ENCODE measurements at places on chromosomes 4 and X.
A peak's percentile ranks its signal among the peaks of the same experiment; 100 is the strongest.

DNA sequence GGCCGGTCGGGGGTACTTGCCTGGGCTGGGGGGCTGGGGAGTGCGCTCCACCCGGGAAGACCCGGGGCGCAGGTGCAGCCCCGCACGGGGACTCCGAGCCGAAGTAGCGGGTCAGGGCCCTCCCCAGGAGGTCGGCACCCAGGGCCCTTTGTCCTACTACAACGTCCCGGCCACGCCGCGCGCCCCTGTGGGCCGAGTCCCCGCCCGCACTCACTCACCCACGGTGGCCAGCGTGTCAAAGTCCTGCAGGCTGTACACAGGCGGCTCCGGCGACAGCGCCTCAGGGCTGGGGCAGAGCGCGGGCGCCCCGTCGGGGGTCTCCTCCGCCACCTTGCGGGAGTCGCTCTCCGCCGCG is 602 bp downstream of the PRKX start:
- no peak for DNase-seq

- no peak for DNase-seq
These were observed 113.0 kb downstream of the AMELX start for GRCh38 chrX:11406109-11406765.

DNA sequence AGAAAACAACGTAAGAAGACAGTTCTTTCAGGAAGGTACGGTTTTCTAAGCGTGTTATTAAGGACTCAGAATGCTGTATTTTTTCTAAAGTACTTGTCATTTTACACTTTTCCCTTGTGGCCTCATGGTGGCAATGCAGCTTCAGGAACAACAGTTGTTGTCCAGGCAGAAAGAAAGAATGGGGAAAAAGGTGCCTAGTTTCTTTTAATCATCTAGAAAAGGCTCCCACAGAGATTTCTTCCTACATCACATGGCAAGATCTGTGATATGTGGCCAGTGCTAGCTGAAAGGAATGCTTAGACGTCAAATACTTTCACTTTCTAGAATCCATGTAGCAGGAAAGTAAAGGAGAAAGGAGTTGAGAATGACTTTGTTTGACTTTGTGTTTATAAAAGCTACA is 49.0 kb upstream of the TRAM1L1 start:
- no peak for DNase-seq

- DNase-seq = no peak
These were observed 17.9 kb upstream of the EXOSC9 start for GRCh38 chr4:121783210-121783609.

GRCh38 chr4:82005158-82005557 is 368.6 kb downstream of the HNRNPD start:
- DNase-seq = no peak

GRCh38 chr4:22901631-22902030 is 208.9 kb downstream of the GBA3 start:
- DNase-seq = no peak

DNA sequence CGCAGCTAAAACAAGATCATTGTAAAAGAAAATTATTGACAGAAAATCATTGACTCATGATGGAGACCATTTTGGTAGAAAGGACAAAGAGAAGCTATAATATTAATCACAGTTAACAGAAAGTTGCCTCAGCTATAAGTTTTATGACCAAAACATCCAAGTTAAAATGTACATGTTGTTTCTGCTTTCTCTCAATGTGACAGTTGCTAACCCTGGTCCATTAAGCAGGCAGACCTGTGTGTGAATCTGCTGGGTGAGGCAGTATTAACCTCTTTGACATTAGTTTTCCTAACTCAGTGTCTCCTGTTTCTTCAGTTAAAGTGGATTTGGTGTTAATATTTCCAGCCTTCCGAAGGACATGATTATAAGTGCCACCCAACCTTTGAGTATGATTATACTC is 94.8 kb upstream of the DCLK2 start:
- no peak for DNase-seq

DNA sequence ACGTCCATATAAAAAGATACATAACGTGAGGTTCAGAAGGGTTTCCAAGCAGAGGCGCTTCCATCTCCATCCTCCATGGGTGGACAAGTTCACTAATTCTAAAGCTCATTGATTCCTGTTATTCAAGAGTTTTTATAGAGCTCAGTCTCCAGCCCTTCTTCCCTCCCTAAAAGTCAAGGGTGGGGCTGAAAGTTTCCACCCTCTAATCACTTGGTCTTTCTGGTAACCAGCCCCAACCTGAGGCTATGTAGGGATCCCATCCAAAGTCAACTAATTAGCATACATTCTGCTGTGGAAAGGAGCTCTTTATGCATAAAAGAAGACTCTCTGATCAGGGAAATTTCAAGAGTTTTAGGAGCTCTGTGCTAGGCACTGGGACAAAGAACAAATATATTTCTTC is 46.9 kb upstream of the VEGFC start:
- DNase-seq = no peak

- DNase-seq = no peak
These were observed 89.5 kb downstream of the HS3ST1 start for GRCh38 chr4:11338956-11339782.

DNA sequence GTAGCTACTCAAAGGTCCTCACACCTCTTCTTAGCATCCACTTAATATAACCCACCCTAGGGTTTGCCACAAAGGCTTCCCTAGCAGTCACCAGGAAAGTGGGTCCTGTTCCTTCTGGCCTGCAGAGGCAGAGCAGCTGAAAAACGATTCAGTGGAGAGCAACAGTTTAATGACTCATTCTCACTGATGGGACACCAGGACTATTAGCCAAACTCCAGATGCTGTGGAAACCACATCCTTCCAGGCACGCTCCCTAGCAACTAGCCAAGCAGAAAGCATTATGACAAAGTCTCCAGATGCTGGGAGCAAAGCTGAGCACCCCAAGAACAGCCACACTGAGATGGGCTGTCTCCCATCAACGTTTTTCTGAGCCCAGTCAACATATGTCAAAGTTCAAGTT is 30.3 kb upstream of the UTP14A start:
- DNase-seq = no peak

DNA sequence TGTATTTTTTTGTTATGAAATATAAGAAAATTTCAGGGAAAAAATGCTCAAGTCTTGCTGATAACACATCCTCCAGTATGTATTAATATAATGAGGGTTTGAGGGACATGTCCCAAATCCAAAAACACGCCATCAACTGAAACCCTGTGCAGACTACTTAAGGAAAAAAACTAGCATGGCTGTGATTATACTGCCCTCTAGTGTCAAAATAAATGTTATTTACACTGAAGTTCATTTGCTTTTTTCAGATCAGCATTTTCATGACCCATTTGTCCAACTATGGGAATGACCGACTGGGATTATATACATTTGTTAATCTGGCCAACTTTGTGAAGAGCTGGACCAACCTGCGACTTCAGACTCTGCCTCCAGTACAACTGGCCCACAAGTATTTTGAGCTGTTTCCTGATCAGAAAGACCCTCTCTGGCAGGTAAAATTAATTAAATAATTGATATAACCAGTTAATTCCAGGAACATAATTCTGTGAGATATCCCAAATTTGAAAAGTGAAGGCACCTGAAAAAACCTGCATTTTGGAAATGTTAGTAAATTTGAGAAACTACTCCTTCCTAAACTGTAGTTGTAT is 128.5 kb downstream of the PRSS12 start:
- DNase-seq = no peak

GRCh38 chr4:120399826-120400225 is 333.2 kb upstream of the MAD2L1 start:
- no peak for DNase-seq

DNA sequence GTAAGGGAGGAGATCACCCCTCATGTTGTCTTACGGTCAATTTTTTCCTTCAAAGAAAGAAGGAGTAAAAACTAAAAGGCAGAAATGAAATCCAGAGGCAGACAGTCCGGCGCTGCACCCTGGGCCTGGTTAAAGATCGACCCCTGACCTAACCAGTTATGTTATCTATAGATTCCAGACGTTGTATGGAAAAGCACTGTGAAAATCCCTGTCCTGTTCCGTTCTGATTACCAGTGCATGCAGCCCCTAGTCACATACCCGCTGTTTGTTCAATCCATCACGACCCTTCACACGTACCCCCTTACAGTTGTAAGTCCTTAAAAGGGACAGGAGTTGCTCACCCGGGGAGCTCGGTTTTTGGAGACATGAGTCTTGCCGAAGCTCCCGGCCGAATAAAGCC is 105.6 kb upstream of the JADE1 start:
- no peak for DNase-seq

- DNase-seq = no peak
These were observed 483.9 kb downstream of the IDS start for GRCh38 chrX:149021159-149021558.

GRCh38 chr4:145218251-145218650 is 37.9 kb upstream of the OTUD4 start:
- DNase-seq = no peak

DNA sequence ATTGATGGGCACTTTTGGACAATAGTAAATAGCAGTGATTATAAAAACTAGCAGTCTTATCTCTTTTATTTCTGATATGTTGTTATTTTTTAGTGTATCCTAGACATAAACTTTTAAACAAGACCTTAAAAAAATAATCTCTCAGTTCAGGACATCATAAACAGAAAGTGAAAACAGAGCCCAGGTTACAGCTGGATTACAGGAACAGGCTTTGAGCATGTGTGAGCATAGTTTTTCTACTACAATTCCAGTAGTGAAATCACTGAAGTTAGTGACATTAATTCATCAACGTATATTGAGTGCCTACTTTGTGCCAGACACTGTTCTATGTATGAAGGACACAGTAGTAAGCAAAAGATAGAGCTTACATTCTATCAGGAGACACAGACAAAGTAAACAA is 16.9 kb downstream of the TRIM75 start:
- DNase-seq = no peak

- DNase-seq = no peak
These were observed 90.7 kb upstream of the ADRA2C start for GRCh38 chr4:3675251-3676115.

GRCh38 chrX:37380924-37381323 is 31.8 kb downstream of the PRRG1 start:
- no peak for DNase-seq

DNA sequence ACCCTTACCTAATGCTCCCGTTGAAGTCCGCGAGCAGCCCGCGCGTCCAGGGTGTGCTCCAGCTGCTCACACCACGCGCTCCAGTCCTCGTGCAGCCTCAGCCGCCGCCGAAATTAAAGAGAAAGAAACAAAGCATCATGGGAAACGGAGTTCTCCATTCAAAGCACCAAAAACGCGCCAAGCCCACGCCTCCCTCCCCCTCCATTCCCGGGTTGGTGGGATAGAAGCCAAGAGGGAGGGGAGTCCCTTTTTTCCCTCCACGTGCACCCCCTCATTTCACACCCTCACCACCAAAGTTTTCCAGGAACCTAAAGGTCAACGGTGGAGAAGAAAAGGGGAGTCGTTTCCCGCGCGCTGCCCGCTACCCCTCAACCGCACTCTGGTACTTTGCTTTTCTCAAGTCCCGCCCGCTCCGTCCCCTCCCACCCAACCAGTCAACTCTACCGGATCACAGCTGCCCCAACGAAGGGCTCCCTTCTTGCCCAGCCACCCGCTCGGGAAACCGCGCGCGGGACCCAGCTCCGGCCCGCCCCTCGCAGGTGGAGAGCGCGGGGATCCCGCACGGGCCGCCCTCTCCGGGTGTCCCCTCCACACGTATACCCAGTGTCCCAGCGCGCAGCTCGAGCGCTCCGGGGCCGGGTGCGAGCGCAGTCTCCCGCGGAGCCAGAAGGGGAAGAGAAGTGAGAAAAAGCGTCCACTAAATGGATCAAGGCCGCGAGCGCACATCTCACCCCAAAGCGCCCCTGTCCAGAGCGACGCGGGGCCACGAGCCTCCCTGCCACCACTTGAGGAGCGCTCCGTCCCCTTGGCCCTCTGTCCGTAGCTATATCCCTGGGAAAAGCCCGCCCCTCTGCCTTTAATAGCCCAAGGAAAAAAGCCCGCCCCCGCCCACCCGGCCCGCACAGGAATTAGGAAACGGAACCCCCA is 65.1 kb upstream of the CCDC160 start:
- peak; percentile 11 for DNase-seq
